ENCODE measurements at places on chromosomes 11 and 22.

DNA sequence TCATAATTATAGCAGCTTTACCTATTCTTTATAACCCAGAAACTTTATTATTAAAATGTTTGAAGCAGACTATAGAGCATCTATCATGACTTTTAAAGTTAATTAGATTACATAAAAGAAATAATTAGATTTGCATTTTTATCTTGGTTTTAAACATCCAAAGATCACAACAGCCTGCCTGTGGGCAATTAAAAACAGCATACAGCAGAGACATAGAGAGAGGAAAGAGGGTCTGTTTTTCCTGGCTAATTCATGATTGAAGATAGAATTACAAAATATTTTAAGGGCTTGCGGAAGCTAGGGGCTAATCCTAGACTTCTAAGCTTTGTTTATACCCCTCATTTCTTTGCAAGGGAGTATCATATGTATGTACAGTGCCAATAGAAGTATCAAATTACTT lies 178.1 kb downstream of the SOX6 start:
- DNase-seq, result no peak

DNA sequence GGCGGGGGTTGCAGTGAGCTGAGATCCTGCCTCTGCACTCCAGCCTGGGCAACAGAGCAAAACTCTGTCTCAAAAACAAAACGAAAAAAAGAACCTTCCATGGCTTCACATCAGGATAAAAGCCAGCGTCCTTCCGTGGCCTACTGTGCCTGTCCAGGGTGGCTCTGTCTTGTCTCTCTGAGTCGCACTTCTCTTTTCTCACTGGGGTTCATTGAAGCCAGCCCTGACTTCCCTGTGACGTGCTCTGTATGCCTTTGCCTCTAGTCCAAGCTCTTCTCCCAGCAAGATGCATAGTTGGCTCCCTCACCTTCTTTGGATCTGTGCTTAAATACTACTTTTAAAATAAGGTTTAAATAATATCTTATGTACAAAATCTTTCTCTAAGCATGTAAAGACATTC lies 11.6 kb downstream of the ATXN10 start:
- no peak for DNase-seq

DNA sequence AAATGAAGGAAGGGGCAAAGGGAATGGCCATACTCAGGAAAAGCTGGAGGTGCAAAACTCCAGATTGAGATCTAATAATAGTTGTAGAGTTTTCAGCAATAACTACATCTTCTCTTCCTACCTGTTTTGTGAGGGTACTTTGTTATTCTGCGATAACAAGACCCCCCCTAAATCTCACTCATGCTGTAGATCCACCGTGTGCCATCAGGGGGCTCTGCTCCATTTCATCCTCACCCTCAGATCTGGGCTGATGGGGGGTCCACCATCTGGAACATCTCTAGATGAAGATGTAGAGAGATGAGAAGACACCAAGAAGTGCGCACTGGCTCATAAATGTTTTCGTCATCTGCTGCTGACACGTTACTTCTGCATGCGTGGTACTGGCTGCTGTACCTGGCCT lies 135.9 kb upstream of the KIRREL3 start:
- DNase-seq, result no peak

GRCh38 chr11:46641639-46642038 lies 24.3 kb downstream of the ATG13 start:
- DNase-seq, result no peak

GRCh38 chr22:22099194-22099486 lies 116.6 kb upstream of the TOP3B start:
- DNase-seq, result no peak

DNA sequence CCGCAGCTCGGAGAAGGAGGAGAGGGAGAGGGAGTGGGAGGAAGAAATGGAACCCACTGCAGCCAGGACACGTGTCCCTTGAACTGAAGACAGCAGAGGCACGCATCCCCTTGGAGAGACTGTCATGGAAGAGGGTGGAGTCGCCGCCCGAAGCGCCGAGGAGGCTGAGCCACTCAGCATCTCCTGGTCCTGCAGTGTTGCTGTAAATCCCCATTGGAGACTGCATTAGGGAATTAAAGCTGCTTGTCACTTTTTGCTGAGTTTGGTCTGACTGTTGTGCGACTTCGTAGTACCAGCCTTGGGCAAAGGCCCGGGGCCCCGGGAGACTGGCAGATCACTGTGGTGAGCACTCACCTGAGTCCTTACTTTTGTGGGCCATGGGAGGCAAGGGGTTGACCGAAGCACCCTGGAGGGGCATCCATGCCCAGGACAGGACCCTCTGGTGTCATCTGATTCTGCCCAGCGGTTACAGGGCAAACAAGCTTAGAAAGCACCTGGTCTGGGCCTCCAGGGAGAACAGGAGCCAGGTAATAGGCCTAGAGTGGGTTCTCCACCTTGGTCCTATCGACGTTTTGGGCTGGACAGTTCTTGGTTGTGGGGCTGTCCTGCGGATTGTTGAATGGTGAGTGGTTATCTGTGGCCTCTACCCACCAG lies 797 bp downstream of the VPREB1 start:
- DNase-seq, result no peak

- no peak for DNase-seq
Measured at GRCh38 chr11:63427971-63428508, 58.5 kb downstream of the SLC22A9 start.

DNA sequence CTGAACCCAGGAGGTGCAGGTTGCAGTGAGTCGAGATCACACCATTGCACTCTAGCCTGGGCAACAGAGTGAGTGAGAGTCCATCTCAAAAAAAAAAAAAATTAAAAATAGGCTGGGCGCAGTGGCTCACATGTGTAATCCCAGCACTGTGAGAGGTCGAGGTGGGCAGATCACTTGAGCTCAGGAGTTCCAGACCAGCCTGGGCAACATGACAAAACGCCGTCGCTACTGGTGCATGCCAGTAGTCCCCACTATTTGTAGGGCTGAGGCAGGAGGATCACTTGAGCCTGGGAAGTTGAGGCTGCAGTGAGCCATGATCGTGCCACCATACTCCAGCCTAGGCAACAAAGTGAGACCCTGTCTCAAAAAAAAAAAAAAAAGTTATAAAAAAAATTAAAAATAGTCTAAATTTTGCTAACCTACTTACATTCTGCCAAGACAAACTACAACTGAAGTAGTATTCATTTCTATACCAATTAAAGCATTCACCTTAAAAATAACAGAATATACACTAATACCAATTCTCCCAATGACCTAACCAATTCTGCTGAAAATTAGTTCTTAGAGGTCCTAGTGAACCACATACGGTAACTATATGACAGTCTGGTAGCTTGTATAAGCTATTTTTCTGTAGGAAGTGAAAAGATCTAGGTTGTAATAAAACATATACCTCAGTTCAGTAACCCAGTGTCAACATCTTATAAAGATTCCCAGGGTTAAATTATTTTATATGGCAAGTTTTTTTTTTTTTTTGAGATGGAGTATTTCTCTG lies 7.1 kb downstream of the DDX6 start:
- DNase-seq, result no peak

Data from stimulated activated CD8-positive, alpha-beta memory T cell treated with anti-CD3 and anti-CD28 coated beads, Interleukin-15, amount 100 ng/mL, for 4 hours (primary cell).